Karpas-422 (cell line): ENCODE measurements at places on chromosomes 13 and 19. TPM values are rescaled to one million over a fixed set of nuclear protein-coding genes. Genes with fewer than 3 reads are reported as not detected.

GRCh38 chr19:28730791-28731512 is 482.0 kb downstream of the UQCRFS1 start:
- no peaks in the 10 kb centered on the region for H3K36me3 ChIP-seq
- H3K4me3 ChIP-seq = no peak overlapping the region
- H3K4me1 ChIP-seq = no peaks in the 10 kb centered on the region
- H3K27ac ChIP-seq = no peak overlapping the region
- H3K27me3 ChIP-seq = no peaks in the 10 kb centered on the region

DNA sequence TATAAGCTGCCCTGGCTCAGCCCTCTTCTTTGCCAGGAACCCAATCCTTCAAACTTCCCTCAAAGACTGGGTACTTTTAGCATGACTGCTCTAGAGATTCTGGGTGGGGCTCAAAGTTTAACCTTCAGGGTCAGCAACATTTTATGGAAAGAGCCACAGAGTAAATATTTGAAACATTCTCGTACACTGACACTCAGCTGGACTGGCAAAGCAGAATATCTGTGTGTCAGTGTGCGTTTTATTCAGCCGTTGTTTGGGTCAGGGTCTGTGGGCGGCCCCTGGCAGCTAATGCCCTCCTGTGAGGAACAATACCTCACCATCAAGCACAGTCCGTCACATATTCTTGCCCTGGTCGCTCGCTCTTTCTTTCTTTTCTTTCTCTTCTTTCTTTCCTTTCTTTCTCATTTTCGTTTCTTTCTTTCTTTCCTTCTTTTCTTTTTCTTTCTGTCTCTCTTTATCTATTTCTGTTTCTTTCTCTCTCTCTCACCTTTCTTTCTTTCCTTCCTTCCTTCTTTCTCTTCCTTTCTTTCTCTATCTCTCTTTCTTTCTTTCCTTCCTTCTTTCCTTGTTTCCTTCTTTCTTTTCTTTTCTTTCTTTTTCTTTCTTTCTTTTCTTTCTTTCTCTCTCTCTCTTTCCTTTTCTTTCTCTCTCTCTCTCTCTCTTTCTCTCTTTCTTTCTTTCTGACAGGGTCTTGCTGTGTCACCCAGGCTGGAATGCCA is 10.7 kb downstream of the DPRX start:
- no peaks in the 10 kb centered on the region for H3K27me3 ChIP-seq
- no peak overlapping the region for H3K4me3 ChIP-seq
- no peak overlapping the region for H3K27ac ChIP-seq
- no peaks in the 10 kb centered on the region for H3K4me1 ChIP-seq
- DNase-seq = no peak

Gene OR7A5
- 0.15 TPM in 1 of 2 replicates, not detected in the other for total RNA-seq

GRCh38 chr19:44113784-44114390 is 688 bp downstream of the ZNF225 start:
- peak; percentile 49 for DNase-seq
- no peak overlapping the region for H3K27ac ChIP-seq
- H3K27me3 ChIP-seq = no peaks in the 10 kb centered on the region
- H3K4me1 ChIP-seq = peaks cover 14% of the 10 kb centered on the region

Gene SLC15A1
- not detected in 2 replicates for total RNA-seq
